Spinal cord (tissue), 10 donors: ENCODE measurements at places on chromosomes 2 and 18.
A peak's percentile ranks its signal among the peaks of the same experiment; 100 is the strongest.

DNA sequence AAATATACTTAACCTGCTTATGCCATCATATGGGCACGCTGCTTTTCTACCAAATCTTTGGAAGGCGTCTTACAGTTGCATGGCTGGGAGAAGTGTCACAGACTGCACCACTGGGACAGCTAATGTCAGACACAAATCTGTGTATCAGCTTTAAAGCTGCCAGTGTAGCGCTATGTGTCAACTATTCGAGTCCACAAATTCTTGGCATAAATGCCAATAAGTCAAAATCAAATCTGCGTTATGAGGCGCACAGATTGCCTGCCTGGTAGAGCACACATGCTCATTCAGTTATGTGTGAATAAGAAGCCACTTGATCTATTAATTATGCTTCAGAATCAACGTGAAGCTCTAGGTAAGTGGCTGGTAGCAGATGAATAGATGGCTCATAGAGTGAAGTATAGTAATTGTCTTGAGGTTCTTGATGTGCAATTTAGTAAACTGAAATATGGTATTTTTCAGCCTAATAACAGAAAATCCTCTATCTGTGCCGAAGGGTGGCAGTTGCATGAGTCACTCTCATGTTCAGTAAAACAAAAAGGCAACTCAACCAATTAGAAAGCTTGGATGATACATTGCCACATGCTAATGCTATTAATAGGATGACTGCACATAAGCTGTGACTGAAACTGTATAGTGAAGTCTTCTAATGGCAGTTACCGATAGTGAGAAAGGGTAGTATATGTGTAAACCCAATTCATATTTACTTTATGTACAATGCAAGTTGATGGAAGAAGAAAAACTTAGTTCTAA is 52.0 kb downstream of the DCC start:
- no peak for DNase-seq

GRCh38 chr2:187138265-187138664 is 289.3 kb upstream of the ZSWIM2 start:
- DNase-seq, result no peak

DNA sequence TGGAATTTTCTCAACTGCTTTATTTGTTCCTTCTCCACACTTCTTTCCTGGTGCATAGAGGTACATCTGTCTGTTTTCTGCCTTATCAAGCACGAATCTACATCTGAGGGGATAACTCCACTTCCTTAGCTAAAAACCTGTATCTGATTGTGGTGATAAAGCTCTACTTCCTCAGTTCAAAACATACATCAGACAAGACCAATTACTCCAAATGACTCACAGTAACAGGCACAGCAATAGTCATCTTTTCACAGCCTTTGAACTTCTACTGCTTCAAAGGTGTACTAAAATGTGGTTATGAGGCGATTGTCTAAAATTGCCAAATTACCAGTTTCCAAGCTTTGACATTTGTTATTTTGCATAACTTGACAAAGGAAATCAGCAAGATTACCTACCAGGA is 803.6 kb upstream of the ZEB2 start:
- no peak for DNase-seq

DNA sequence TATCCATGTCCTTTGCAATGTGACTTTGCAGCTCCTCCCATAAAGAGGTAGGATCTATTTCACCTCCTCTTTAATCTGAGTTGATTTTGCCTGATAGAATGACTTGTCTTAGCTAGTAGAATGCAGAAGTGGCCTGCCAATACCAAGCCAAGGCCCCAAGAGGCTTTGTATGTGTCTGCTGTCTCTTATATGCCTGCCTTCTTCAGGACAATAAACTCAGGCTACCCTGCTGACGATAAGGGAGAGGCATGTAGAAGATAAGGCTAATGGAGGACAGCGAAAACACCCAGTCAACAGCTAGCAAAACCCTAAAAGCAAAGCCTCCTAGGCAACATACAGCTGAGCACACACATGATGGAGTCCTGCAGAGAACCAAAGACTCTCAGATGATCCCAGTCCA is 1.8 kb upstream of the ZC3H8 start:
- DNase-seq, result no peak

DNA sequence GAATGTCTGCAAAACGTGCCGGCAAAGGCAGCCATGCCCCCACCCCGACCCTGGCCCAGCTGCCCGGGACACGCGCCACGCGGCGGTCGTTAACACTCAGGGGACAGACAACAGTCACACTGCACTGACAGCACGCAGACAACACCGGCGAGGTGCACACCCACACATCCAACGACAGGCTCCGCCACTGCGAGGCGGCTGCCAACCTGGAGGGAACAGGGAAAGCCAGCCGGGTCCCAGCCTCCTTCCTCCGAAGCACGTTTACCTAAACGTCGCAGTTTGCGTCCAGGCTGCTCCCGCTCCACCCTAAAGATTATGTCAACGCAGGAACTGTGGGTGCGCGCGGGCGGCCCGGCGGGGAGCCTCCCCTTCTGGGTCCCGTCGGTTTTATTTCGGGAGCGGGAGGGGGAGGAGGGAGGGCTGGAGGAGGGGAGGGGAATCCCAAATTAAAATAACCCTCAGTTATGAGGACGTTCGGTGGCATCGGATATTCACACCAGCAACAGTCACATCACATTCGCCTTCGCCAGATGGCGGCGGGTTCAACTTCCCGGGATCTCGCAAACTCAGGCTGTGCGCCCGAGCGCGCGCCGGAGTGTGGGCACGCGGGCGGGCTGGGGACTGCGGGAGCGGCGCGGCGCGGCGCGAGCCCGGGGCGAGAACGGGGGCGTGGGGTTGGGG is 644 bp downstream of the PTGR3 start:
- peak; percentile 90 for DNase-seq

- DNase-seq, result no peak
Observed at GRCh38 chr2:240338274-240338673, 97.2 kb upstream of the GPC1 start.

- peak; percentile 21 for DNase-seq
Observed at GRCh38 chr18:78582181-78582709, 397.4 kb upstream of the SALL3 start.
